IMR-90 (cell line): ENCODE measurements at places on chromosomes 11 and 22. TPM values are rescaled to one million over a fixed set of nuclear protein-coding genes. Genes with fewer than 3 reads are reported as not detected.

Gene RAB36
- 2.5 and 3.6 TPM in 2 replicates for total RNA-seq

GRCh38 chr11:32940865-32941264 lies 48.3 kb downstream of the QSER1 start:
- no peak for DNase-seq

Gene TTC36
- total RNA-seq: not detected in 2 replicates

Gene OR56A1
- not detected in 2 replicates for total RNA-seq

DNA sequence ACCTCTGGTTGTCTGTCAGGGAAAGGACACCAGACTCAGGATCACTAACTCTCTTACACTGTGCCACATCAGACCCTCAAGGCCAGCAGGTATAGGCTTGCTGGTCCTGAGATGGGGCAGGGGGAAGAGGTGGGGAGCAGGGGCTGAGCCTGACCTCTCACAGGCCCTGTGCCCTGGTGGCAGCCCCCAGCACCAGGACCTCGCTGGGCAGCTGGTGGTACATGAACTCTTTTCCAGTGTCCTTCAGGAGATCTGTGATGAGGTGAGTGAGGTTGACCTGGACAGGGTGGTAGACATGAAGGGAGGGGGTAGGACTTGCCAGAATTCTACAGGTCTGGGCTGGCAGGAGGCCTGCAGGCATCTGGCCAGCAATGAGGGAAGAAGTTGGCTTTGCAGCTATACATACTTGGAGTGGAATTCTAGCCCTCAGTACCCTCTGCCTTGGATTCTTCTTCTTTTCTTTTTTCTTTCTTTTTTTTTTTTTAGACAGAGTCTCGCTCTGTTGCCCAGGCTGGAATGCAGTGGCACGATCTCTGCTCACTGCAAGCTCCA lies 1.4 kb downstream of the NUDT22 start:
- no peak for DNase-seq

Gene PLEKHA7
- total RNA-seq: not detected in 2 replicates

DNA sequence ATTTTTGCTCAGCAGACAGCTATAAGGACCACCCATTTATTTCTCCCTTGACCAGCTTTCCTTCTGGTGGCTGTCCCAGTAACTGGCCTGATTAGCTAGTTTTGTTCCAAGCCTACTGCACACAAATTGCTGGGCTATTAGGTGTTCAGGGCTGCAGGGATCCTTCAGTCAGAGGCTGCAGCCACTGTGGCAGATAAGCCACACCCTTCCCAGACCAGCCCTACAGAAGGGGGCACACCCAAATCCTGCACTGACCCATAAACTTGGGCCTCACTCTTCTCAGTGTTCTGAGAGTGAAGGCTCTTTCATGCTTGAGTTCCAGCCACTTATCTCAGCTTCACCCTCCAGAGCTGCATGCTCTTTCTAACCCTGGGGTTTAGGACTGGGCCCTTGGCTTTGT lies 200.0 kb downstream of the AASDHPPT start:
- DNase-seq: no peak

- no peak for DNase-seq
Observed at GRCh38 chr11:126101251-126101929, 38.7 kb upstream of the CDON start.

Gene IL17REL
- not detected in 2 replicates for total RNA-seq

GRCh38 chr22:49534386-49534785 lies 293.3 kb downstream of the BRD1 start:
- DNase-seq: no peak

Gene ZNF280B
- 1.4 and 1.9 TPM in 2 replicates for total RNA-seq

DNA sequence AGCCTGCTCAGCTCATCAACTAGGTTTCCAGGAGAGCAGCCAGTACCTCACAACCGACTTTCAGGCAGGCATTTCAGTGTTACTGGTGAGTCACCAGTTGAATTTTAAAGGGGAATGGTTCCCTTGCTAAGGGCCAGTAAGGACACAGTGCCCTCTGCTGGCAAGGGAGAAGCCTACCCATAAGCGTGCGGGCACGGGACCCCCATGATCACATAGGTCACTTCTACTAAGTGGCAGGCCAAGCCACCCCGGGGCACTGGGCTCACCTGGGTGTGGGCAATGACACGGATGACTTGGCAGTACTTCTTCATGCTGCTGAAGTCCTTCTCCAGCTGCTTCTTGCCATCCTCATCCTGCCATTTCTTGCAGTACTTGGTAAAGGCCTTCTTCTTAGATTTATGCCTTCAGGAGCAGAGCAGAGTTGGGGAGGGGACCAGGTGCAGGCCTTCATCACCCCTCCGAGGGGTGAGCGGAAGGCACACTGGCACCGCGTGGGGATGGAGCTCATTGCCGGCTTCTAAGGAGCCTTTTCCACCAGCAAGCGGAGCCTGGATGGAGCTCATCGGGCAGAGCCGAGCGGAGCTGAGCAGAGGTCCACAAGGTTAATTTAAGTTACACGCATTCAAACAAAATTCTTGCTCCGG lies 2.9 kb downstream of the RPL3 start:
- peak; percentile 95 for DNase-seq

Gene BIK
- 0.18 and 0.28 TPM in 2 replicates for total RNA-seq

Gene THYN1
- 51.9 and 72.1 TPM in 2 replicates for total RNA-seq

DNA sequence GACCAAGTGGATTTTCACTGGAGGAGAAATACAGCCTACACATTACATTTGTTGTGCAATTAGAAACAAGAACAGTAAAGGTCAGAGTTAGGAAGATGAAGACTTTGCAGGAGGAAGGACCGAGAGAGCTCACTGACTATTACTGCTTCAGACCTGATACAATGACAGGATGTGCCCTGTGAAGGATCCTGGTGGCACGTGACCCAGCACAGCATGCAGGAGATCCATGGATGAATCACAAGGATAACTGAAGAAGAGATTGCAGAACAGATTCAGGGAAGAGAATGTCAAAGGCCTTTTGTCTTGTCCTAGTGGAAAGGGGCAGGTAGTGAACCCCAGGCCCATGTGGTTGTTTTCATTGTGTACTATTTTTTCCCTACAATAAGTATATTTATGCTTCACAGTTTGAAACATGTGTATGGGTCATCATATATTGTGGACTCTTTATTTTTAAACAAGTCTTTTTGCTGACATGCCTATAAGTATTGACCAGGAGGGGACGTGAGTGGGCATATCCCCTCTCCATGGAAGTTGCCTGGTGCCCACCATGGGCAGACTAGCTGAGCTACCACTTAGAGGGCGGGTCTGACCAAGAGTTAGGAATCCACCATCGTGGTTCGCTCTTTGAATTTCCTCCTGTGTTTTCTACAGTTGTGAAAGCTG lies 44.3 kb downstream of the RASSF10 start:
- DNase-seq: no peak

Gene MRGPRE
- not detected in 2 replicates for total RNA-seq

- DNase-seq: no peak
Observed at GRCh38 chr11:80320226-80320625, 879.4 kb upstream of the TENM4 start.

Gene A4GALT
- total RNA-seq: 1.6 and 1.9 TPM in 2 replicates

DNA sequence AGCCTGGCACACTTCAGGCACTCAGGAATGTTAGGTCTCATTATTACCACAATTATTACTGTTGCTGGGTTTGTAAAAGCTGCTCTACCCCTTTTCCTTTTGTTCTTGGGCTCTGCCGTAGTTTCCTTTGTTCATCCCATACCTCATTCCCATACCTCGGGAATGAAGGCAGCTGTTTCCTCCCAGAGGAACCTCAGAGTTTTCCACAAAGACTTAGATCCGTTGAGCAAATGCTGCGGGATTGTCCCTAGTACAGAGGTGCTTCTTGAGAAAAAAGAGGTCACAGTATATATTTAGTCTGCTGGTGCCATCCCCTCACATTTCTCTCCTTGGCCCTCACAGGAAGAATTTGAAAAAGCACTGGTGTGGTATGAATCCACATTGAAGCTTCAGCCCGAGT lies 134.7 kb downstream of the TTC17 start:
- no peak for DNase-seq

- DNase-seq: no peak
Observed at GRCh38 chr11:66349084-66349386, 1.6 kb upstream of the B4GAT1 start.

GRCh38 chr11:117759305-117759704 lies 37.7 kb downstream of the DSCAML1 start:
- no peak for DNase-seq

- DNase-seq: no peak
Observed at GRCh38 chr11:2586087-2586792, 113.6 kb downstream of the KCNQ1OT1 start.

Gene FEN1
- 41.9 and 43.9 TPM in 2 replicates for total RNA-seq

Gene GDPD4
- total RNA-seq: not detected in 2 replicates

Gene SNX32
- 0.36 TPM in 1 of 2 replicates, not detected in the other for total RNA-seq

Gene DDX25
- total RNA-seq: under 0.01 TPM in 1 of 2 replicates, not detected in the other

Gene SHANK2
- total RNA-seq: 0.83 and 1.6 TPM in 2 replicates

DNA sequence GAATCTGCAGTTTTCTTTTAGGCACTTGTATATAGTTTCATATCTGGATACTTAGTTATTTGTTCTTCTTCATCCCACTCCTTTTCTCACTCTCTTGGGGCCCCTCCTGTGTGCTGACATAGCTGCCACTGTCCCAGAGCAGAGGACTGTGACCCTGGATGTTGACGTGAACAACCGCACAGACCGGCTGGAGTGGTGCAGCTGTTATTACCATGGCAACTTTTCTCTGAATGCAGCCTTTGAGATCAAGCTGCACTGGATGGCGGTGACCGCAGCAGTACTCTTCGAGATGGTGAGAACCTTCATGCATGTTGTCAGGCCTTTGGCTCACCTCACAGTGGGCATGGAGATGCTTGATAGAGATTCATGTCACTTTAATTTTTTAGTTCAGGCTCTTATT lies 50.9 kb upstream of the YWHAH start:
- DNase-seq: no peak

Gene HTR3A
- not detected in 2 replicates for total RNA-seq

GRCh38 chr22:42364604-42365110 lies 67.5 kb downstream of the NFAM1 start:
- peak; percentile 29 for DNase-seq

GRCh38 chr11:78929906-78930220 lies 355.2 kb upstream of the NARS2 start:
- no peak for DNase-seq

Gene KCNJ4
- total RNA-seq: not detected in 2 replicates

Gene FZD4
- 7.7 and 10.3 TPM in 2 replicates for total RNA-seq

Gene GTPBP1
- total RNA-seq: 12.4 and 21.4 TPM in 2 replicates

DNA sequence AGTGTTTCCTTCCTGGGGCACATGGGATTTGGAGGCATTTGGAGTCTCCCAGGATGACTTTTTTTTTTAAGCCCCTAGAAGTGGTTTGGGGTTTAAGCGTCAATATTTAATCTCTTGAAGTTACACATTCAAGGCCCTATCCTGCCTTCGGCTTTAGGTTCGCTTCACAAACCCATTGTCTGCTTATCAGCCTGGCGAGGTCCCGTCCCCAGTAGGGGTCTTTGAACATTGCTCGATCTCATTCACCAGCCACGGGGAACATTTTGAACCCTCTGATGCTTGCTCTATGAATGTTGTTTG lies 75.9 kb downstream of the KCNQ1 start:
- DNase-seq: no peak

Gene SCGB1D2
- not detected in 2 replicates for total RNA-seq

- no peak for DNase-seq
Observed at GRCh38 chr11:41508121-41508520, 48.7 kb upstream of the LRRC4C start.

Gene SLC22A9
- total RNA-seq: not detected in 2 replicates

Gene GPR83
- under 0.01 TPM in 2 replicates for total RNA-seq
